ENCODE measurements at places on chromosomes 12 and 14.

- DNase-seq = no peak
Measured at GRCh38 chr12:122421187-122421820, 1.2 kb downstream of the CLIP1 start.

GRCh38 chr12:81798294-81798693 lies 39.1 kb upstream of the PPFIA2 start:
- no peak for DNase-seq

DNA sequence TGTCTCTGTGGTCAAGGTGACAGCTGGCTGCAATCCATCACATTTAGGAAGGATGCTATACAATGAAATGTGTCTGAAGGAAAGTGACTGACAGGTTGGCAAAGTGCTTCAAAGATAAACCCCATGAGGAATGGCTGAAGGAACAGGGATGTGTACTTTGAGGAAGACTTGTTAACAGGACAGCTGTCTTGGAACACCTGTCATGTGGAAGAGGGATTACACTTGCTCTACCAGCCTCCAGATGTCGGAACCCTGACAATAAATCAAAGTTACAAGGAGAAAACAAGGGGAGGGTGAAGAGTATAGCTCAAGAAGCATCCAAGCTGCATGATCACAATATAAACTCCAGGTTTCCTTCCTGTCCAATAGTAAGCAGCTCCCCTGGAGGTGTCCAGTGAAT lies 147.8 kb upstream of the TMCC3 start:
- DNase-seq = no peak

- no peak for DNase-seq
Measured at GRCh38 chr12:24416423-24417109, 467.1 kb upstream of the SOX5 start.
